Globus pallidus (tissue), 1 donor: ENCODE measurements at places on chromosomes 1 and 21.

DNA sequence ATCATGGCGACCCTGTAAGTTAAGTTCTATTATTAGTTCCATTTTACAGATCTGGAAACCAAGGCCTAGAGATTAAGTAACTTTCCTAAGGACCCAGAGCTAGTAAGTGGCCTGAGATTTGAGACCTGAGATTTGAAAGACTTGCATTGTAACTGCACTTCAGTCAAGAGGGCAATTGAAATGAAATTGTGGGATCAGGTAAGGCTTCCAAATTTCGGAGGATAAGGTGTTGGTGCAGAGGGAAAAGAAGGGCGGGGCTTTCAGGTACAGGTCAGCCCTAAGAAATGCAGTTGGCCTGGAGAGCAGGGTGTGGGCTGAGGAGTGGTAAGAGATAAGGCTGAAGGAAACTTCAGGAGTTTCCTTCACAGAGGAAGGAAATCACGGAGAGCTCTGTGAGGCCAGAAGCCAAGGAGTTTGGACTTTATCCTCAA is 51.1 kb downstream of the SLC16A1 start:
- DNase-seq: no peak

DNA sequence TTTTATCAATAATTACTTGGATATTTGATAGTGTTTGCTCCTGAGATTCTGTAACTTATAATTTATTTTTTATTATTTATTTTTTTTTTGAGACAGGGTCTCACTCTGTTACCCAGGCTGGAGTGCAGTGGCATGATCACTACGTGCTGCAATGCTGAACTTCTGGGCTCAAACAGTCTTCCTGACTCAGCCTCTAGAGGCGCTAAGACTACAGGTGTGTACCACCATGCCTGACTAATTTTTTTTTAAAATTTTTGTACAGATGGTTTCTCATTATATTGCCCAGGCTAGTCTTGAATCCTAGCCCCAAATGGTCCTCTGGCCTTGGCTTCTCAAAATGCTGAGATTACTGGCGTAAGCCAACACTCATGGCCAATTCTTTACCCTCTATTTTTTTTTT is 845.5 kb upstream of the ADGRL4 start:
- DNase-seq: no peak

GRCh38 chr1:162987866-162988265 is 81.3 kb upstream of the RGS4 start:
- DNase-seq: no peak

GRCh38 chr1:112395256-112395820 is 676 bp upstream of the CTTNBP2NL start:
- no peak for DNase-seq

DNA sequence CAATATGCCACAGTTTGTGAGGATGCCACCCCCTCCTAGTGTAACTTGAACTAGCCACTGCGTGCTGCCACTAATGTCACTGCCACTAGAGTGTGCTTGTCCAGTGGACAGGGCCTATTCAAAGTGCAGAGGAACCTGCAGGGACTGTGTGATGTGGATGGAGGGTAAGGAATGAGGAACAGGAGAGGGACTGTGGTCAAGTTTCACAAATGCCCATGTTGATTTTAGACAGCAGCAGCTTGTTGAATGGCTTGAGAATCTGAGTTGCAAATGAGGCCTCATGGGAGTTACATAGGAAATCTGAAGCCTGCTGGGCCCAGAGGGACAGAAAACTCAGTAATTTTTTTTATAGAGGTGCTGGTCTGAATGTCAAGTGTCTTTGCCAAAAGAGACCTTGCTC is 112.3 kb downstream of the HHAT start:
- DNase-seq: no peak
